DND-41 (cell line): ENCODE measurements at places on chromosomes 12 and 14.

DNA sequence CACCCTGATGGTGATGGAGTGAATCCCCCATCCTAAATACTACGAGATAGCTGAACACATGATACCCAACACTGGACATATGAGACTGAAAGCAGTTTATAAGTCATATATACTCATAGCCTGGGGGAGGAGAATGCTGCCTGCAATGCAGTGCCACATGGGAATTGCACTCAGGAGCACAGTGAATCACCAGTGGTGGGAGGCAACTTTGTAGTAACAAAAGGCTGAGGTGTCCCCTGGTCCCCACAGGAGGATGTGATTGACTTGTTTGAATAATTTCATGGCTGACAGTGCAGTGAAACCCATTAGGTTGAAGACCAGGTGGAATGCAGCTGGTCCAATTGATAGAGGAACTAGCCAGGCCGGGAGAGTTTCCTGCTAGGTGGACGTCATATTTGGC, 20.2 kb downstream of the CCDC38 start:
- H3K27ac ChIP-seq = no peak overlapping the region
- no peak overlapping the region for H3K4me3 ChIP-seq
- H3K4me1 ChIP-seq = peaks cover 10% of the 10 kb centered on the region
- H3K27me3 ChIP-seq = no peaks in the 10 kb centered on the region

- H3K4me3 ChIP-seq = no peak overlapping the region
- H3K36me3 ChIP-seq = no peaks in the 10 kb centered on the region
- H3K27me3 ChIP-seq = no peaks in the 10 kb centered on the region
- no peak overlapping the region for H3K27ac ChIP-seq
- H3K4me1 ChIP-seq = no peaks in the 10 kb centered on the region
- no peak for DNase-seq
Measured at GRCh38 chr12:108271951-108272872, 66.9 kb downstream of the CMKLR1 start.

DNA sequence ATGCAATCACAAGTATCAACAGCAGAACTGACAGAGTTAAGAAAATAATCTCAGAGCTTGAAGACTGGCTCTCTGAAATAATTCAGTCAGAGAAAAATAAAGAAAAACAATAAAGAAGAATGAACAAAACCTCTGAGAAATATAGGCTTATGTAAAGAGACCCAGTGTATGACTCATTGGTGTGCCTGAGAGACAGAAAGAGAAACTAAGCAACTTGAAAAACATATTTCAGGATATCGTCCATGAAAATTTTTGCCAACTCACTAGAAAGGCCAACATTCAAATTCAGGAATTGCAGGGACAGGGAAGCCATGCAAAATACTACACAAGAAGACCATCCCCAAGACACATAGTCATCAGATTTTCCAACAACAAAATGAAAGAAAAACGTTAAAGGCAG, 56.2 kb downstream of the APOBEC1 start:
- no peak for DNase-seq
- H3K27ac ChIP-seq = no peak overlapping the region
- H3K36me3 ChIP-seq = no peaks in the 10 kb centered on the region

GRCh38 chr12:5779401-5779800, 165.7 kb downstream of the ANO2 start:
- no peak overlapping the region for H3K4me3 ChIP-seq
- peaks cover 4% of the 10 kb centered on the region for H3K27me3 ChIP-seq
- DNase-seq = no peak

DNA sequence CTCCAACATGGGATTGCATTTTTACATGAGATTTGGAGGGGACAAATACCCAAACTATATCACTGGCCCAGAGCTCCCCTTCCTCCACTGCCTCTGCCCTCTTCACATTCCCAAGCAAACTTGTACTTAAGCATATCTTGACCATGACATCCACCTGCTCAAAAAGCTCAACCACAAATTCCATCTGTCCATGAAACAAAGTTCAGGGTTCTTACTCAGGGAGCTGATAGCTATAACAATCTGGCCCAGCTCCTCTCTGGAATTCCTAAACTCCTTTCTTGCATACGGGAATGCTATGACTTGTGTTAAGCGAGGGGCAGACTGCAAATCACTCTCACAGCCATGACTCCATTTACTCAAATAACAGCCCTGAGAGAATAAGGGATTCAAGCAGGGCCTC, 152.1 kb downstream of the GALC start:
- H3K4me1 ChIP-seq = no peaks in the 10 kb centered on the region
- H3K27ac ChIP-seq = no peak overlapping the region
- H3K27me3 ChIP-seq = no peaks in the 10 kb centered on the region
- no peak overlapping the region for H3K4me3 ChIP-seq
